Thymus (tissue), 14 donors: ENCODE measurements at places on chromosomes 5 and 9. TPM values are rescaled to one million over a fixed set of nuclear protein-coding genes. Genes with fewer than 3 reads are reported as not detected.

DNA sequence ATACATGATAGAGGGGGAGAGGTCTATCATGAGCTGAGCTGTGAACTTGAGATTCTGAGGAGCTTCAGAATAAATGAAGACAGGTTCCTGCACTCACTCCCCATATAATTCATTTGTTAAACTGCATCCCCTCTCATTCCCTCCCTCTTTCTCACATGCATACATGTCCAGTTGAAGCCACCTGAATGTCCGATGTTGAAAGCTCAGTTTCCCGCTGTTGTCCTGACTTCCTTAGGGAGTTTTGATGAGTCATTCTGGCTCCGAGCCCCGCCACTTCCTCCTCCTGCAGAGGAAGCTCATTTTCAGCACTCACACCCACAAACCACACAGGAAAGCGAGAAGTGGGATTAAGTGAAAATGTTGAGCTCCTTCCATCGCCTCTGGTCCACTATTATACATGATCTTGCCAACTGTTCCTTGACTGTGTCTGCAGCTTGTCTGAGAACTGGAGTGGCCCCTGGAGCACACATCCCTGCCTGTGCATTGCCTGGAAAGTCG is 121.2 kb downstream of the CEMIP2 start:
- peak; percentile 45 for DNase-seq

DNA sequence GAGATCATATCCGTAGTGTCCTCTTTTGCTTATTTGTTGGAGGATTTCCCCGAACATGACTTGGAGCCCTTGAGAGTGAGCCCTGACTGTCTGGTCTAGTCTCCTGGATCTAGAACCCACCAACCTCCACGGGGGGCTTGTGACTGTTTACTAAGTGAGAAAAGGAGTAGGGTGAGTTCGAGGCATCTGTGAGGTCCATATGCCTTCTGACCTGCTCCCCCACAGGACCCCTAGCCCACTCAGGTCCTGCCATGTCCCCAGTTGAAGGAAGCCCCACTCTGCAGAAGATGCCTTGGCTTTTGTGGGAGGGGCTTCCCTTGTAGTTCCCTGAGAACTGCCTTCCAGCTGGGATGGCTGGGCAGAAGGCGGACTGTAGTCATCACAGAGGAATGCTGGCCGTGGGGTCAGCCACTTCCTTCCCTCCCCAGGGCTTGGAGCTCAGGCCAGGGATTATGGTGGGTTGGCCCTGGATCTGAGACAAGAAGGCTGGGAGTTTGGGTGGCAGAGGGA is 7.0 kb upstream of the IRF1 start:
- no peak for DNase-seq

Gene EGFLAM
- 24.0 TPM for total RNA-seq

- no peak for DNase-seq
Observed at GRCh38 chr5:103291606-103292005, 33.0 kb downstream of the MACIR start.

GRCh38 chr9:75084081-75084672 is 3.8 kb downstream of the NMRK1 start:
- DNase-seq = no peak

Gene SLC46A2
- 24.6 TPM for total RNA-seq

Gene STPG3
- total RNA-seq = 0.09 TPM

Gene PCDHGA6
- total RNA-seq = 0.47 TPM

Gene CEP120
- 24.5 TPM for total RNA-seq

- DNase-seq = no peak
Observed at GRCh38 chr5:115321309-115321708, 24.9 kb upstream of the CCDC112 start.

DNA sequence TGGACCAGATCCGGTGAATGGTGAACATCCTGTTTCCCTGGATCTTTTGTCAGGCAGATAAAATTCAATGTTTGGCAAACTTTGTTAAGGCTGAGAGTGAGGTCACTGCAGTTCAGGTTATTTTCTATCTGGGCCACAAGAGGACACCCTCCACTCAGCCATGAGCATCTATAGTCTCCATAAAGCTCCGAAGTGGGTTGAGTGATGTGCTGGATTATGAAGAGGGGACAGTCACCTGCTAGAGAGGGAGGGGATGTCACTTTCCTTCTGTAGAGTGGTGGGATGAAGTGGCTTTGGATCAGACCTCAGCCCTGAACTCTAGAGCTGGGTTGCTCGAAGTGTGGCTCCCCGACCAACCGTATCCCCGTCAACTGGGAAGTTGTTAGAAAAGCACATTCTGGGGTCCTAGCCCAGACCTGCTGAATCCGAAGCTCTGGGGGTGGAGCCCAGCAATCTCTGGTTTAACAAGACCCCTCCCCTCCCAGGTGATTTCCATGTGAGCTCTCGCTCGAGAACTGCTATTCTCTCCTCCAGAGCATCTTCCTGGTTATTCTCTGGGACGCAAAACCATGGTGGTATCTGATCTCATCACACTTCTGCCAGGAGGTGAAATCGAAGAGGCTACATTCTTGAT is 31.8 kb upstream of the FGF1 start:
- no peak for DNase-seq

DNA sequence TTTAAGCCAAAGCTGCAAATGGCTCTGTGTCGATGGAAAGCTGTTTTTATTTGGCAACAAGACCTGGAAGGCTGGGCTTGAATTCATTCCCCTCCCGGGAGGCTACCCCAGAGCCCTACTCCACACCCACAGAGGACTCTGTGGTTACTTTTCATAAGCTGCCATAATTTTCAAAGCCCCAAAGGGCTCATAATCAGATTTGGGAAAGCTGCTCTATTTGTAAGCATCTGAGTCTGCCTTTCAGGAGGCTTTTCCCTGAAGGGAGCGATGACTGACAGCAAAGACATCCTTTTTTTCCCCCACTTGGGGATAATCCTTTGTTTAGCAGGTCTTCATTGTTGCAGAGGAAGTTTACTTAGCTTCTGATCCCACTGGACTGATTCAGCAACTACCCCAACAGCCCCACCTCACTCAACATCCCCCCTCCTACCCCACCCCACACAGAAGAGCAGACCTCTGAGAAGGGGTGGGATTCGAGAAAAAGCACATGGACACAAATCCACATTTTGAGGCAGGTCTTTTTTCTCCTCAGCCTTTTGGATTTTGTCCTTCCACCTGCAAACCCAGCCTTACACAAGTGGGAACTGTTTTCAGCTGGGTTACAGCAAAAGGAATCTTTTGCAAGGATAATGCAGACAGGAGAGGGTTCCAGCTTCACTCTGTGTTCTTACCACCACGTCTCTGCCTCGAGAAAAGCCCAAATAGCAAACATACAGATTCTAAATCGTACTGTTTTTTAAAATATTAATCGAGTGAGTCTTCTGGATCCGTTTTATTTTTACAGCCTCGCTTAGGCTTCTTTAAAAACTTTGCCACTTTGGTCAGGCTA is 244.4 kb upstream of the TUT7 start:
- no peak for DNase-seq

GRCh38 chr5:116038817-116039216 is 6.5 kb downstream of the ARL14EPL start:
- peak; percentile 23 for DNase-seq

Gene CCT5
- total RNA-seq = 356 TPM

DNA sequence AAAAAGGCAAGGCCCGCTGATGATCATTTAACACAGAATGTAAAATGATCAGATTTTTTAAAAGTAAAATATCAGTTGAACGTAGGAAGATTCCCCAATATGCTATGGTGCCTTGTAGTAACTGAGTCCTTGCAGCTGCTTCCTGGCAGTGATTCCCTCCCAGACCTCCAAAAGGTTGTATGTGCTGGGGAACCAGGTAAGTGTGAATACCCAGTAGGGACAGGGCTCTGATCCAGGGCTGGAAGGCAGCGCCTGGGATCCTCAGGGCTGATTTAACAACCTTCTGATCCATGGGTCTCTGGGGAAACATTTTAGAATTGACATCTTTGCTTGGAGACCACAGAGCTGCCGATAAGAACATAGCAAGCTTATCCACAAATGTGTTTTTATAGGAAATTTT is 76.7 kb upstream of the IL6ST start:
- DNase-seq = no peak

- DNase-seq = no peak
Observed at GRCh38 chr5:125043781-125044391, 297.4 kb upstream of the ZNF608 start.

GRCh38 chr5:88824892-88825583 is 57.9 kb downstream of the MEF2C start:
- no peak for DNase-seq

Gene SIMC1
- total RNA-seq = 5.3 TPM

Gene TLN1
- 83.0 TPM for total RNA-seq

Gene HEMGN
- total RNA-seq = 16.9 TPM

Gene CAAP1
- total RNA-seq = 28.2 TPM

Gene CKMT2
- 0.33 TPM for total RNA-seq

DNA sequence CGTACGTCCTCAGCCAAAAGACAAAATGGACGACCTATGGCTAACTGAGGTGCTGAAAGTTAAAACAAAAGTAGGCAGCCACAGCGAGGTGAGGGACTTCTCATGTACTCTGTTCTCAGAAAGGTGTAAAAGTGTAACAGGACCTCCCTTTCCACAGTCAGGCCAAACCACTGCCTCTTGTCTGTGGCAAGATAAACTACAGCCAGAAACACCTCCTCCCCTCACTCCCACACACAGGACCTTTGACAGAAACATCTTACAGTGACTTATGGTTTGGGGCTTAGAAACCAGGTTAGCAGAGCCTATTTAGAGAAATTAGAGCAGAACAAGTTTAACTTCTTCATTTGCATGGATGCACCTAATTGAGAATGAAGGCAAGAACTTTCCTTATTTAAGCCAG is 499.1 kb upstream of the GRIN3A start:
- no peak for DNase-seq

GRCh38 chr9:131997779-131998178 is 81.9 kb downstream of the MED27 start:
- DNase-seq = no peak

DNA sequence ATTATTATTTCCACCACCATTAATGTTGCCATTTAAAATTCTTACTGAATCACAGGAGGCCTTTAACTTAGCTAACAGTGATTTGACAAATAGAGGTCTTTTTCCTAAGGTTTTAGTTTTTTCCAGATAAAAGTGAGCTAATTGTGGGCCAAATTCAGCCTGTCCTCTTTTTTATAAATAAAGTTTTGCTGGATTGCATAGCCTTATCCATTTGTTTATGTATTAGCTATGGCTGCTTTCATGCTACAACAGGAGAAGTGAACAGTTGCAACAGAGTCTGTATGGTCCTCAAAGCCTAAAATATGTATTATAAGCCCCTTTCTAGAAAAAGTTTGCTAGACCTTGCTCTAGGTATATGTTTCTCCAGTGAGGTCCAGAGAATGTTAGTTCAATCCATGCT is 172.4 kb downstream of the GDNF start:
- DNase-seq = no peak

Gene FCN1
- 12.2 TPM for total RNA-seq

Gene BTNL8
- 0.24 TPM for total RNA-seq

Gene ITK
- 87.7 TPM for total RNA-seq

- no peak for DNase-seq
Observed at GRCh38 chr5:172059661-172060100, 53.2 kb upstream of the FBXW11 start.

DNA sequence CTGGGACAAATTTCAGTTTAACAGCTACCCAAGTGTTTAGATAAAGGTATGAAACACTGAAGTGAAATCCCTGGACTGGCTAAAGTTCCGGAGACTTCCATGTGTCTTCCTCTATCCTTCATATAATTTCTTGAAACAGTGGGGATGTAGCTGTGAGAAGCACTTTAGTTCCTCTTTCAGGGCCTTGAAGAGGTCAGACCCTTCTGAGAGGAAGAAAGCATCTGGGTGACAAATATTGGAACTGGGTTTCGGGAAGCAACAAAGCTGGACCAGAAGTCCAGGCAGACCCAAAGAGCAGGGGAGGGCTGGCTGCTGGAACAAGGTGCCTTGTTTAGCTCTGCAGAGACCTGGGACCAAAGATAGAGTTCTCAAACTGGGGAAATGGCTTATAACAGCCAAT is 75.4 kb upstream of the ZFAND5 start:
- DNase-seq = no peak

Gene HSPB3
- 0.94 TPM for total RNA-seq

Gene HAVCR2
- total RNA-seq = 14.5 TPM

DNA sequence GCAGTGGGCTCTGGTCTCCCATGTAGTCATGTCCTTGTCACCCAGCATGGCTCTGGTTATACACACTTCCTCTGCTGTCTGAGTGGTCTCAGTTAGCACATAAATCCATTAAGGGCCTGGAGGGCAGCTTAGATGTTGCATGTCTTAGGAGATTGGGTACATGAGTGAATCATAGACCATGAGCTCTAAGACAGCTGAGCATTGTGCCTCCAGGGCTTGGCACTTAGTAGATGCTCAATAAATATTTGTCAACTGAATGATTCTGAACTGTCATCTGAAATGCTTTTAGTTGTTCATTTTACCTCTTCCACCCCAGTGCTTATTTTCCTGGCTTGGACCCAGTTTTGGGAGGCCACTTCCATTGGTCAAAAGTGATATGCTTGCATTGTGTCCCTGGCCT is 135.6 kb downstream of the BOD1 start:
- DNase-seq = no peak

GRCh38 chr9:114883709-114884108 is 46.7 kb downstream of the TNFSF8 start:
- no peak for DNase-seq

Gene LCN9
- total RNA-seq = not detected

- peak; percentile 95 for DNase-seq
Observed at GRCh38 chr9:15121630-15122029, 185.4 kb downstream of the TTC39B start.

GRCh38 chr5:137155261-137156000 is 343.7 kb downstream of the SPOCK1 start:
- no peak for DNase-seq

GRCh38 chr5:14584848-14585247 is 3.3 kb downstream of the OTULINL start:
- DNase-seq = no peak

Gene C9orf152
- 0.05 TPM for total RNA-seq

- DNase-seq = no peak
Observed at GRCh38 chr5:88158056-88158455, 110.6 kb downstream of the TMEM161B start.

Gene DAB2IP
- total RNA-seq = 8.2 TPM

Gene EIF4E1B
- 0.05 TPM for total RNA-seq
